ENCODE measurements at places on chromosomes 16 and 17. TPM values are rescaled to one million over a fixed set of nuclear protein-coding genes. Genes with fewer than 3 reads are reported as not detected.

DNA sequence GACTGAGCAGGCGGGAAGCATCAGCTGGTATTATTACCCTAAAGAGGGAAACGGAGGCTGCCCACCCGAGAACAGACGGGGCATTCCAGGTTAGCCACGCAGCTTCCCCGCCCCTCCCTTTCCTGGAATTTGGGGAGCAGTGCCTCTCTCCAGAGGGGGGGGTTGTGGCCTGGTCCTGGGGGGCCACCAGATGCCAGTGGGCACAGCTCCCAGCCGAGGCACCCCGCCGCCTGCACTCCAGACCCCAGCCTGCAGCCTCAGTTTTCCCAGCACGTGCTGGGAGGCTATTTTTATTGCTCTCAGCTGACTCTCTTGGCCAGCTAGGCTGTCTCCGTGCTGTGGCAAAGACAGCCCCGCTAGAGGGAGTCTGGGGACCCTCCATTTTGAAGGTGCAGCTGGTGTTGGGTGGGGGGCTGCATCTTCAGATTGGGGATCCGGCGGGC, 62.7 kb upstream of the GSE1 start:
- H3K27ac ChIP-seq: peak overlapping the region; percentile 41
- no peak for DNase-seq
- peaks cover 5% of the 10 kb centered on the region for H3K4me1 ChIP-seq
- H3K27me3 ChIP-seq: no peaks in the 10 kb centered on the region
- no peak overlapping the region for H3K4me3 ChIP-seq

GRCh38 chr17:69335058-69335457, 8.1 kb upstream of the ABCA5 start:
- no peaks in the 10 kb centered on the region for H3K27me3 ChIP-seq
- H3K36me3 ChIP-seq: no peaks in the 10 kb centered on the region
- H3K4me1 ChIP-seq: no peaks in the 10 kb centered on the region

GRCh38 chr17:75576661-75577060, 10.9 kb upstream of the MYO15B start:
- DNase-seq: no peak
- H3K27ac ChIP-seq: no peak overlapping the region
- no peaks in the 10 kb centered on the region for H3K36me3 ChIP-seq
- no peak overlapping the region for H3K4me3 ChIP-seq
- H3K4me1 ChIP-seq: peaks cover 10% of the 10 kb centered on the region
- no peaks in the 10 kb centered on the region for H3K27me3 ChIP-seq

Gene KRT23
- not detected for total RNA-seq

Gene WIPF2
- total RNA-seq: 7.1 TPM
